Posterior cingulate gyrus (tissue), 11 donors: ENCODE measurements at places on chromosomes 1 and 21.

DNA sequence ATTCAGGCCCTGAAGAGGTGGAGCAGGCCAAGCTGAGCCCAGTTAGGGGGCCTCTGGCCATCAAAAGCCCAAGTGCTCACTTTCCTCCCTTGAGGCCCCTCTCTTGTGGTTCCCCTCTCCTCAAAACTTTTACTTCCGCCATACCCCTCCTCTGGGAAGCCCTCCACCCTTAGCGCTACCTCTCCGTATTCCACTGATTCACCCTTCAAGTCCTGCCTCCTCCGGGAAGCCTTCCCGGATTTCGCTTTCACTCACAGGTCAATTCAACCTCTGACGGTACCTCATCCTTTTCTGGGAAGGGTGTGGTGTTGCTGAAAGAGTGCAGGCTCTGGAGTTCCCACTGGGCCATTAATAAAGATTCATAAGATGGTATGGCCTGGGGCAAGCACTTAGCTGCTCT lies 19.1 kb downstream of the SPOCD1 start:
- DNase-seq = no peak

- DNase-seq = no peak
These were observed 188.4 kb downstream of the BACH1 start for GRCh38 chr21:29487154-29487553.

DNA sequence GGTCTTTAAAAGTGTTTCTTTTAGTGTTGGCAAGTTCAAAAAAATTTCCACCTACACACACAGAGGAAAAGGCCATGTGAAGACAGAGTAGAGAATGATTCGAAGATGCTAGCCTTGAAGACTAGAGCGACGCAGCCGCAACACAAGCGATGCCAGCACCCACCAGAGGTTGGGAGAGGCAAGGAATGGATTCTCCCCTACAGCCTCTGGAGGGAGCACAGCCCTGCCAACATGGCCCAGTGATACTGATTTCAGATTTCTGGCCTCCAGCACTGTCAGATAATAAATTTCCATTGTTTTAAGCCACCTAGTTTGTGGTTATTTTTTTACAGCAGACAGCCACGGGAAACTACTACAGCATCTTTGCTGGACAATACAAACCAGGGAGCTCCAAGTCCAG lies 6.9 kb upstream of the ADAR start:
- DNase-seq = no peak

GRCh38 chr1:151739590-151740355 lies 18.5 kb downstream of the RIIAD1 start:
- DNase-seq = no peak

DNA sequence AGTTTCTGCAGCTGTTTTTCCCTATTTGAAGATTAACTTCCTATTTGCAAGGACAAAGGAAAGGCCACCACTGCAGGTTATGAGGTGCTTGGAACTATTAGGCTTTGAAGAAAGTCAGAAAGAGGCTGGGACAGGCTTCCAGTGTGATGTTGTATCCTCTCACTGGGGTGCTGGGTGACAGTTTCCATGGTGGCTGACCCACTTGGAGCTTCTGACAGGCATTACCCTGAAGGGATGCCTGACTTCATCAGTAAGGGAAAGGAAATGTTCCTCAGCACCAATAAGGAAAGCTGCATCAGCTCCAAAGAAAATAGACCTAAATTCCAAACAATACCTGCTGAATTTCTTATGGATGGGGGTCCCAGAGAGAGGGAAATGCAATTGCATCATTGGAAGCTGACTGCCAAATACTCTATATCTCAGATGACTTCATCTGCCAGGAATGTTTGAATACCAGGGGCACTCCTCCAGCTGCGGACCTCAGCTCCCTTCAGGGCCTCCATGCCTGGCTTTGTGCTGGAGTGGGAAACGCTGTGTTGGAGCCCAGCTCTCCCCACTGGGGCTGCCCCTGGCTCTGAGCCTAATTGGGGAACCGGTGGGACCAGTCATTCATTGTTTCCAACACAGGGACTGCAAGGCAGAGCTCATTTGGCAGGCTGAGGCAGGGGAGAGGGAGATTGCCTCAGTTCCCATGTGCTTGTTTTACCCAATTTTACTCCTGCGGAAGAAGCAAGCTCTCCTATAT lies 76.6 kb downstream of the RGL1 start:
- peak; percentile 31 for DNase-seq

DNA sequence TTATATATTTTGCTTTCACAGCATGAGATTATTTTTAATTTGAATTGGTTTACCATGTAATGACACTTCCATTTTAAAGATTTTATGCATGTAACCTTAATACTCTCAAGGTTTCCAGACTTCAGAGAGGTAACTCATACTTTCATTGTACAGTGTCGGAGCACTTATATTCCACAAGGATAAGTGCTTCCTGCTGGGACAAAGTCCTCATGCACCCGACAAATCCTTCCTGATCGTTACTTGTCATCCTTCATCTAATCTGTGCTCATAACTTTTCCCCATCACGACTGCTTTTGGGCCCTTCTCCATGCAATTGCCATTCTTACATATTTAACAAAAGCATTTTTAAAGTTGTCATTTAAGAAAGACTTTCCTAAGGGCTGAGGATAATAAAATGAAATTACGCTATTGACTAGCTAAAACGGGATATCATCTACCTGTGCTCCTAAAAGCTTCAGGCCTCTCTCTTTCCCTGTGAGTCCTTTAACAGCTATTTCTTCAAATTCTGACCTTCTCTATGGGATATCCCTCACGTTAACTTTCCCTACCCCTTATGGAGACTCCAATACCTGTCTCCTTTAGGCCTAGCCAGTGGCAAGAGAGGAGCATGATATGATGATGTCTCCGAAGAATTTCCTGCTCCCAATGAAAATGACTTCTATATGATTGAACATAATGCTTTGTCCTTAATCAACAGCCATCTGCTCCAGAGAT lies 59.3 kb downstream of the NCAM2 start:
- DNase-seq = no peak

- DNase-seq = no peak
These were observed 192.8 kb downstream of the RWDD3 start for GRCh38 chr1:95426772-95427171.

DNA sequence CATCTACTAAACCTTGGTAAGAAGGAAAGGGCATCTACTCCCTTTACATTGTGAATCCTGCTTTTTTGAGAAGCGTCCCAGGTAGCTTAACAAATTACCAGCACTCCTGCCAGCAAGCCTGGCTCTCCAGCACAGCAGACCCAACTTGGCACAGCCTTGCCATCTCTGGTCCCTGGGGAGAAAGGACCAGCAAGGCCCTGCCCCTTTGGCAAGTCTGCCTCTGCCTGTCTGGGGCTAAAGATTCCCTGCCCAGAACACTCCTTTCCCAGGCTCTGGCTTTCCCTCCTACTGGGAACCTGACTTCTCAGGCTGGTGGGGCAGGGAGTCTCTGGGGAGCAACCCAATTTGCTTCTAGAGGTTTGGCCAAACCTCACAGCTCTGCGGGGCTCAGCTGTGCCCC lies 68.5 kb downstream of the ATP2B4 start:
- DNase-seq = no peak

- DNase-seq = no peak
These were observed 75.8 kb downstream of the ARHGEF16 start for GRCh38 chr1:3530086-3530925.

DNA sequence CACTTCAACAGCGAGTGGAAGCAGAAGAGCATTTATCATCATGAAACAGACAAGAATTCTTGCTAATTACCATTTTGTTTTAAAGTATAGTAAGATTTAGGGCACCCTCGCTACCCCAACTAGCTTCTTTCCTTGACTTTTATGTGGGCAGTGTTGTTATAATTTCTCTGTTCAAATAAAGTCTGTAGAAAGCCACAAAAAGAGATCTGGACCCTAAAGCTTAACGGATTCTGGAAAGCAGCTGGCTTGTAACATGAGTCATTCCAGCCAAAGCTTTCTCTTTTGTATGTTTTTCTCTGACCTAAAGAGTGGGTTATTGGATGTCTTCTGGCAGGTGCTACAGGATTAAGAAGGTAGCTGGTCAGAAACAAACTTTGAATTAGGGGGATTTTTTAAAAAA lies 37.4 kb downstream of the RUNX1 start:
- no peak for DNase-seq

DNA sequence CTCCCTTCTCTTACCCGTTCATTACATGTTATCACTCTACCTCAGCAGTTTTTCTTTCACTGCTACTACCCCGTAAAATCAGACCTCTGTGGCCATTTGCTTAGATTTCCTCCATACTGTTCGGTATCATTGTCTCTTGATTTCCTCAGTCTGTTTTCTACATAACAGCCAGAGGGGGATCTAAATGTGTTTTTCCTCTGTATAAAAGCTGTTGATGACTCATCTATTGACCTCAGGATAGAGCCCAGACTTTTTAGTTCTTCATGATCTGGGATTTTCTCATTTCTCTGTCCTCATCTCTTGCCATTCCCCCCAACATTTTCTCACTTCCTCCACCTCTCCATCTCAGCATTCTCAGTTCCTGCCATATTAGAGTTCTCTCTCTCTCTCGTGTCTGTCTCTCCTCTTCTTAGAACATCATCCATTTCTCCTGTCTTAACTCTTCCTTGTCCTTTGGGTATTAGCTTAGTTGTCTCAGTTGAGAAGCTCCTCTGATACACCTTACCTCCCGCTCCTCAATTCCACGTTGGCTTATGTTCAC lies 10.5 kb downstream of the OTUD3 start:
- DNase-seq = no peak
